ENCODE measurements at places on chromosomes 4 and X.
A peak's percentile ranks its signal among the peaks of the same experiment; 100 is the strongest.

- DNase-seq: no peak
Measured at GRCh38 chrX:154430479-154430878, 2.0 kb downstream of the ATP6AP1 start.

- DNase-seq: no peak
Measured at GRCh38 chr4:103802766-103803165, 83.0 kb upstream of the TACR3 start.

- DNase-seq: no peak
Measured at GRCh38 chr4:118739022-118739713, 54.0 kb downstream of the METTL14 start.

- peak; percentile 54 for DNase-seq
Measured at GRCh38 chrX:101415180-101416145, 7.4 kb downstream of the HNRNPH2 start.

- no peak for DNase-seq
Measured at GRCh38 chr4:180571516-180572055, 1671.6 kb upstream of the TENM3 start.

- no peak for DNase-seq
Measured at GRCh38 chrX:153948847-153949805, 4.7 kb upstream of the RENBP start.

GRCh38 chr4:169225058-169225751, 45.6 kb downstream of the SH3RF1 start:
- no peak for DNase-seq

DNA sequence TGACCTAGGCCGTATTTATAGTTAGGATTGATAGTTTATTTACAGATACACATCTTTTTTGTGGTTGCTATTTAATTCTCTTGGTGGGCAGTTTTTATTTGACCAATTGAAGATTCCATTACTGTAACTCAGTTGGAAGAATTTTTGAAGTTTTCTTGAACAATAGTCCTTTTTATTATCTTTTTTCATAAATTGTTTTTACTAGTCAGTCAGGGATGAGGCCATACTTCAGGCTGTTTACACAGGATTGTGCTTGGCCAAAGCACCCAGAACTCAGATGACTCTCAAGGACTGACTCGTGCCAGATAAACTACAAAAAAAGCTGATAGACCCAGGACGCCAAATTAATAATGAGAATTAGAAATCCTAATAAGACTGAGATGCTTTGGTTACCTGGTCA, 7.0 kb downstream of the HERC3 start:
- DNase-seq: no peak

GRCh38 chrX:148600581-148600980, 100.2 kb downstream of the AFF2 start:
- DNase-seq: no peak

DNA sequence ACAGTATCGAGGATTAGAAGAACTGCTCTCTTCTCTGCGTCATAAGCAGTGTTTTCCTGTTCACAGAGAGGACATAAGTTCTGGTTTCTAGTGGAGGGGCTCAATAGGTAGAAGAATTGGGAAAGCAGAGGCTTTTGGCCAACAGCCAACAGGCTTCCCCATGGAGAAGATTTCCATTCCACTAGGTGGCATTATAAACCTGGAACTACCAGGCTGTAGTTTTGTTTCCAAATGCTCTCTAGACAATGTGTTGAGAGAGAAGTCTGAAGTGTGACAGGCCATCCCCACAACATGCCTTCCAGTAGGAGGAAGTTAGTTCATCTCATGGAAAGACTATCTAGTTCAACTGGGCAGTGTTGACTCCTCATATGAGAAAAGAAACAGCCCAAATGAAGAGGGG, 63.8 kb upstream of the ANXA10 start:
- DNase-seq: no peak

DNA sequence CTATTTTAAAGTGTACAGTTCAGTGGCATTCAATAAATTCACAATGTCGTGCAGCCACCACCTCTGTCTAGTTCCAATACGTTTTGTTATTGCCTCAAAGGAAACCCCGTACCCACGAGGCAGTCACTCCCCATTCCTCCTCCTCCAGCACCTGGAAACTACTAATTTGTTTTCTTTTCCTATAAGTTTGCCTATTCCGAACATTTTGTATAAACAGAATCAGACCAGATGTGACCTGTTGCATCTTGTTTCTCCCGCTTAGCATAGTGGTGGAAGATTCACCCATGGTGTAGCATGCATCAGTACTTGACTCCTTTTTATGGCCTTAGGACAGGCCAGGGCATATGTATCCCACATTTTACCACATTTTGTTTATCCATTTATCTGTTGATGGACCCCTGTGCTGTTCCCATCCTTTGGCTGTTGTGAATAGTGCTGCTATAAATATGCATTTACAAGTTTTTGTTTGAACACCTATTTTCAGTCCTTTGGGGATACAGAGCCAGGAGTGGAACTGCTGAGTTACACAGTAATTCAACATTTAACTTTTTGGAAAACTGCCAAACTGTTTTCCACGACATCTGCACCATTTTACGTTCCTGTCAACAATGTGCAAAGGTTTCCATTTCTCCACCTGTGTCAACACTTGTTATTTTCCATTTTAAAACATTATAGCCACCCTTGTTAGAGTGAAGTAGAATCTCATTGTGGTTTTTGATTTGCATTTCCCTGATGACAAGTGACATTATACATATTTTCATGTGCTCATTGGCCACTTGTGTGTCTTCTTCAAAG, 57.8 kb upstream of the STX18 start:
- DNase-seq: no peak

DNA sequence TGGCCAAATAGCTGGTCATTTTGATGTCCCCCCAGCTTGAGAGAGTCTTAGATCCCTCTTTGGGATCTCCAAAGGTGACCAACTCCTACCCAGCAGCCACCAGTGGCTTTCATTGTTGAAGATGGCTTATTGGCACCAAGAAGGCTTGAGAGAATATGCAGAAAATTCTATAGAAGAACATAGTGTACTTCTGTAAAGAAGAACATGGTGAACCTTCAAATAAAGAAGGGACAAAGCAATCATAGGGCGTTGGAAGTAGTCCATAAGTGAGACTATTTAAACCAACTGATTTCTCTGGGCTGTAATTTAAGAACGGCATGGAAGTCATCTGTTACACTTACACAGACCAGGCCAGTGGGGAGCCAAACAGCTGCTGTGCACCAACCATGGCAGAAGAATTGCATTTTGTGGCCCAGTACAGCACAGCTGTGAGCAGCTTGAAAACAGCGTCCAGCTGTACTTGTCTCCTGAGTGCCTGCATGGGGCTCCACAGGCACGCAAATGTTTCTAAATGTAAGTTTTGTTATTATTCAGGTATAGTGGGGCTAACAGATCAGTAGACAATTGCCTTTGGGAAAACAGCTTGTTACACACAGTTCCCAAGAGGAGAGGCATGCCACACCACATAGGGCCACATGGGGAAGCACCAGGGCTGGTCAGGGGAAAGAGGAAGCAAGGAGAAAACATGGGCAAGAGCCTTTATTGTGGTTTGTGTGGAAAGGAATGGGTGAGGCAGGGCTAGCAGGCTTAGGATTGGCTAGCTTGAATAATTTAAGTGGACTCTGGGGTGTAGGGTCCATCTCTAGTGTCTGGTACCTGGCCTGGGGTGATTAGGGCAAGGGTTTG, 125.0 kb downstream of the ARHGAP6 start:
- no peak for DNase-seq

- no peak for DNase-seq
Measured at GRCh38 chr4:108834166-108834834, 71.4 kb upstream of the ETNPPL start.

GRCh38 chrX:154091678-154092077, 5.8 kb downstream of the MECP2 start:
- DNase-seq: no peak

GRCh38 chrX:108199691-108200090, 108.1 kb downstream of the ATG4A start:
- DNase-seq: no peak

GRCh38 chr4:168177546-168178149, 85.3 kb downstream of the ANXA10 start:
- DNase-seq: no peak

- no peak for DNase-seq
Measured at GRCh38 chr4:38279650-38280322, 319.6 kb downstream of the PTTG2 start.

DNA sequence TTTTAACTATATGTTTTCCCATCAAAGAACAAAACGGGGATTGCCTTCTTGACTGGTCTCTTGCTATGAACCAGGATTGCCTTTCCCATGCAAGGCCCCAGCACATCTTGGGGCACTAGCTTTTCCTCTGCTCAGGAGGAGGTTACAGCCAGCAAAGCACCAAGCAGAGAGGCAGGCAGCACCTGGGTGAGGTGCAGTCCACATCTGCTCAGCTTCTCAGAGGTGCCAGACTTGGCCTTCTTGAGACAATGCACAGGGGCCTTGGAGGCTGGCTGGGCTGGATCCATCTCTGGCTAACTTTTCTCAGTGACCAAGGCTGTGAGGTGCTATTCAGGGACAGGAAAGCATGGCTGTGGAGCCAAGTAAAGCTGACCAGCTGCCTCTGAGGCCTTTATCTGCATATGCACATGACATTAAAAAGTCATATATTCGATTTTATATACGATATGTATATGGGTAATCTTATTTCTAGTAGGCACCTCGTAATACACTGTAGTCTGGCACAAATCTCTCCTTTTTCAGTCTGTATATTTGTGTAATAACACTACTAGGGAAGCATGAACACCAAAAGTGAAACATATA, 86.9 kb downstream of the CC2D2A start:
- DNase-seq: no peak

- DNase-seq: no peak
Measured at GRCh38 chr4:182202650-182203049, 40.6 kb upstream of the TENM3 start.

- no peak for DNase-seq
Measured at GRCh38 chrX:12137951-12138360, 317 bp upstream of the FRMPD4 start.

DNA sequence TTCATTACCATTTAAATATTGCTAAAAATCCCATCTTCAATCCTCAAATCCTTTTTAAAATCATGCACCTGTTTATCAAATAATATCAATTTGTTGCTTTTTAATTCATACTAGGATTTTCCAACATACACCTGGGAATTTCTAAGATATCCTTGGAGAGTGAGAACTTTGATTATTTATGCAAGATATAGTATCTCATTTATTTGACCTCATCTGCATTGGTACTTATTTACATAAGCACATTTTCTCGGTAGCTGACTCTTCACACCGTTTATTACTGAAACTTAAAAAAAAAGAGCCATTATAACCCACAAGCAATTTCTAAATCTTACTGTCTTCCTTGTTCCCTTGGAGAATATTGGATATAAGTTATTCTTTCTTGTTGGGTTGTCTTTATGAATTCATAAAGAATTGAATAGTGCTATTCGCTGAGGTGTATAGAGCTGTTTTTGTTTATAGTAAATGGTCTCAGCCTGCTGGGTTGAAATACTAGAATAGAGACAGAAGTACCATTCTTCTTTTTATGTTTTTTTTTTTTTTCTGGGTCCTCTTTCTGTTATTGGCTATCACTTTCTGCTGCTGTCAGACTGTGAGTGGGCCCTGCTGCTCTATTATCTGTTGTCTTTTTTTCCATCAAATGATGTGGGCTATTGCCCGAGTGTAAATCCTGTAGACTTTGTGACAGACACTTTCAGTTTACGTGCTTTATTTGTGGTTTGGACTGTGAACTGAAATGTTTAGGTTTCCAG, 2.9 kb downstream of the UGT8 start:
- no peak for DNase-seq

- no peak for DNase-seq
Measured at GRCh38 chr4:71235311-71236201, 103.3 kb upstream of the SLC4A4 start.

DNA sequence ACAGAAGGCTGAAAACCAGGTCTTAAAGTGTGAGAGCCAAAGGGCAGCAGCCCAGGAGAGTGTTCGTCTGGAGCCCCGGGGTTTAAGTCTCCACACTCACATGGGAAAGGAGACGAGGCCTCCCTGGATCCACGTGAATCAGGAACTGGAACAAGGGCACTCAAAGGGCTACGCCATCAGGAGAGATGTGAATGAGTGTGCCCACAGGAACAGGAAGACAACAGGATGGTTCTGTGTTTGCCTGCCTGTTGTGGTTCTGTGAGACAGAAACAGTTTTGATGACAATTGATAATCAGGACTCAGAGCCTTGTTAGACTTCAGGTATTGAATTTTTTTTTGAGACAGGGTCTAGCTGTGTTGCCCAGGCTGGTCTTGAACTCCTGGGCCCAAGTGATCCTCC, 4.9 kb upstream of the CTBP1 start:
- peak; percentile 32 for DNase-seq

DNA sequence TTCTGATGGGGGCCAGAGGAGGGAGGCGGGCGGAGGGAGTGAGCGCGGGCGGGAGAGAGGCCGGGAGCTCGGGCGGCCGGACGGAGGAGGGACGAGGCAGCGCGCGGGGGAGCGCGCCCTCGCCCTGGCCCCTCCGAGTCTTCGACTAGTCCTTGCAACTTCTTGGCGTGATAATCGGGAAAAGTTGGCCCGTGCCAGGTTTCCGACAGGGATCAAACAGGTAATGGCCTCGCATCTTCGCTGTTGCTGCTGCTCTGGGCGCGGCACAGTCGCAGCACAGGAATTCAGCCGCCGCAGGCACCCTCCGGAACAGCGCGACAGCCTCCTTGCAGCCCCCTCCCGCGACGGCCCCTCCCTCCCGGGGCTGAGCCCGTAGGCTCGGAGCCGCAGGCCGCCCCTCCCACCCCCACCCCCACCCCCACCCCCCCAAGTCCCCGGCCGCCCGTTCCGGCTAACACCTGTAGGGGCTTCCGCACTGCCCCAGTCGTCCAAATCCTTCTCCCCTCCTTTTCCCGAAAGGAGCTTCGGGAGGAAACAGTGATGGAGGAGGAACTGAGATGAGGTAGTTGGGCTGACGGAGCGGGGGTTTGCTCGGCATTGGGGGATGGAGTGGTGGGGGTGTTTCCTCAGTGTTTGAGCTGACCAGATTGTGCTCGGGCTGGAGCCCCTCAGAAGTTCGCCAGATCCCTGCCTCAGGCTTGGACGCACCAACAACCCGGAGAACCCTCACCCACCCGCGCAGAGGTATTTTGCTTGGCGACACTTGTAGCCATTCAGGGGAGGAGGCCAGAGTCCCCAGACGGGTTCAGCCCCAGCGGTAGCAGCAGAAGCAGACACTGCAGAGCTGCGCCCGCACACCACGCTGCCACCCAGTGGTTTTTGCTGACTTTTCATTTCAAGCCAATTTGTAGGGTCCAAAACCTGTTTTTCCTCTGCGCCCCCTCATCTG, at the start of gene FGF13:
Gene FGF13, minus strand, starts transcription at position 319 of the 949 bp plus-strand sequence. CDS start 714 bp downstream, outside the sequence.
- peak; percentile 2 for DNase-seq

DNA sequence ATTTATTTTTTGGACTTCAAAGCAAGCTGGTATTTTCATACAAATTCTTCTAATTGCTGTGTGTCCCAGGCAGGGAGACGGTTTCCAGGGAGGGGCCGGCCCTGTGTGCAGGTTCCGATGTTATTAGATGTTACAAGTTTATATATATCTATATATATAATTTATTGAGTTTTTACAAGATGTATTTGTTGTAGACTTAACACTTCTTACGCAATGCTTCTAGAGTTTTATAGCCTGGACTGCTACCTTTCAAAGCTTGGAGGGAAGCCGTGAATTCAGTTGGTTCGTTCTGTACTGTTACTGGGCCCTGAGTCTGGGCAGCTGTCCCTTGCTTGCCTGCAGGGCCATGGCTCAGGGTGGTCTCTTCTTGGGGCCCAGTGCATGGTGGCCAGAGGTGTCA, 15.3 kb downstream of the FGFR3 start:
- no peak for DNase-seq

- no peak for DNase-seq
Measured at GRCh38 chrX:70613295-70613694, 168.7 kb downstream of the DLG3 start.
